ENCODE measurements at places on chromosomes 1 and 21.
A peak's percentile ranks its signal among the peaks of the same experiment; 100 is the strongest.

GRCh38 chr1:154442006-154442740, 37.0 kb downstream of the IL6R start:
- no peak for DNase-seq

DNA sequence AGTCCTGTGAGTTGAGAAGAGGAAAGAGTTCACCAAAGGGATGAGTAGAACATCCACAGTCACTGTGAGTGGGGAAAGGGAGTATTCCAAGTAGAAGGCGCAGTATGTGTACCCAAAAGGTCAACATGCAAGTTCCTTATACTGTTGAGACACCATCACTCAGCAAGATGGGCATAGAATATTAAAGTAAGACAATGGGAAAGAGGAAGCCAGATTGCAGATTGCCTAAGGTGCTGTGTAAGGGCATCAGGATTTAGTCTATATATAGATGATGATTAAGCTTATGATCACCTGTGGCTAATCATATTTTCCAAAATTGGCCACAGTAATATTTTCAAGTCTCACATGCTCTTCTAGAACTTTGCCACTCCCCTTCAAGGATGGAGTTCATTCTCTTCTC, 120.1 kb upstream of the CAMK1G start:
- DNase-seq: no peak

DNA sequence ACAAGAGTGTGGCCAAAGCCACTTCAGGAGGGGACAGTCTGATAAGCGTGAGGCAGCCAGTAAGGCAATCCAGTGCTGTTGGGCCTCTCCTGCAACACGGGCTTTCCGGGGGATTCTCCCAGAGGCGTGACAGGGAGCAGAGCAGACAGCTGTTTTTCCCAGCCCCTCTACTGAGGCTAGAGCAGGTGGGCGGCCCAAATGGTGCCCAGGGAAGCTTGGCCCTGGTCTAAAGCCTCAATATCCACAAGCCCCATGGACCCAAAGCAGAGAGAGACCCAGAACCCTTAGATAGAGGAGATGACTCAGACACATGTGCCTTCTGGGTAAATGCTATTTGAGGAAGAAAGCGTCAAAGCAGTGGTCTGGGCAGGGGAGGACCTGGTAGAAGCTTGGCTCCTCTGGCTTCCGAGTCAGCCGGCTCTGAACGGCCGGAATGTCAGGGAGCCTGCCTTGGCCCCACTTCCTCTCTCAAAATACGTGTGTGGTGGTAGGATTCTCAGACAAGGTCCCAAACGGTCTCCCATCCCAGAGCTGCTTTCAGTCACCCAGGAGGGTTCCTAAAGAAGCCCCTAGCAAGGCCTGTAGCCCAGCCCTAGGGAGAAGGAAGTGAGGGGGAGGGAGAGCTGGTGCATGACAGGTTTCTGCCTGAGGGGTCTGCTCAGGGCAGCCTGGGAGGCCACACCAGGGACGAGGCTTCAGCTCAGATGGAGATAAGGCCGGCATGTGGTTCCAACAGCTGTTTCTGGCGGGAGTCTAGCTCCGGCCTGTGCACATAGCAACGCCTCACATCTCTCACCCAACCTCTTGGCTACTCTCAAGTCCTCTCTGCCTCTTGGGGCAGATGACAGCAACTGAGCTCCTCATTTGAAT, 28.8 kb downstream of the PIK3C2B start:
- DNase-seq: no peak

- no peak for DNase-seq
Observed at GRCh38 chr1:111219557-111220286, 7.8 kb upstream of the CHI3L2 start.

GRCh38 chr1:55695151-55695550, 480.0 kb upstream of the USP24 start:
- DNase-seq: no peak

- DNase-seq: no peak
Observed at GRCh38 chr21:34871026-34871908, 177.8 kb downstream of the RUNX1 start.

- no peak for DNase-seq
Observed at GRCh38 chr1:156389311-156389710, 20.3 kb downstream of the RHBG start.

DNA sequence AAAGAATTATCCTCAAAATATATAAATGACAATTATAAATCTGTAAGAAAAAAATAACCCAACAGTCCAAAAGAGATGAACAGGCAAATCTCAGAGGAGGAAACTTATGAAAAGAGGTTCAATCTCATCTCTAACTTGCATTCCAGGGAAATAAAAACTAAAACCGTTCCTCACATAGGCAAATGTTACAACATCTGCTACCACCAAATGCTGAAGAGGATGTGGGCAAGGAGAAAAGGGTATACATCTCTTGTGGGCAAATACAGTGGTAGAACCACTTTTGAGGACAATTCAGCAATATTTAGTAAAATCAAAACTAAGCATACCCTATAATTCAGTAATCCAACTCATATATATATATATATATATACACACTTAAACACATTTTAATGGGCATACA, 33.7 kb upstream of the SGIP1 start:
- DNase-seq: no peak

DNA sequence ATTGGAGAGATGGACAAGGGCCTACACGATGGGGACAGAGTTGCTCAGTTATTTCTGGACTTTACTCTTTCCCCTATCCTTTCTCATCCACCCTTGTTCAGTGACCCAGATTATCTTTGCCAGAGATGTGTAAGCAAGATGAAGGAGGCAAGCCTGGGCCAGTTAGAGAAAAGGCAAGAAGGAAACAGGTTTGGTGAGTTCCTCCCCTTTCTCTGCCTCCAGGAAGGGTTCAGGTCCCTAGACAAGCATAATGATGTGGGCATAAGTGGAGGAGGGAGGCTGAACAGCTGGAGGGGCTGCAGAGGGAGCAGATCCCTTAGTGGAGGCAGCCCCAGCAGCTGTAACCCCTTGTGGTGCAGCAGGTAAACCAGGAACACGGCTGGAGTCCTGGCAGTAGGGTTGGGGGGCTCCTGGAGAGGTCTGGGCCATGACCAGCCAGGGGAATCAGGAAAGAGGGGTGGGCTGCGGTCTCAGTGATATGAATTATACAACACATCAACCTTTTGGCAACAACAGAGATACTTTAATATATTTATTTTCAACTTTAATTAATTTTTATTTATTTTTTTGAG, 9.2 kb upstream of the CDC42 start:
- no peak for DNase-seq

DNA sequence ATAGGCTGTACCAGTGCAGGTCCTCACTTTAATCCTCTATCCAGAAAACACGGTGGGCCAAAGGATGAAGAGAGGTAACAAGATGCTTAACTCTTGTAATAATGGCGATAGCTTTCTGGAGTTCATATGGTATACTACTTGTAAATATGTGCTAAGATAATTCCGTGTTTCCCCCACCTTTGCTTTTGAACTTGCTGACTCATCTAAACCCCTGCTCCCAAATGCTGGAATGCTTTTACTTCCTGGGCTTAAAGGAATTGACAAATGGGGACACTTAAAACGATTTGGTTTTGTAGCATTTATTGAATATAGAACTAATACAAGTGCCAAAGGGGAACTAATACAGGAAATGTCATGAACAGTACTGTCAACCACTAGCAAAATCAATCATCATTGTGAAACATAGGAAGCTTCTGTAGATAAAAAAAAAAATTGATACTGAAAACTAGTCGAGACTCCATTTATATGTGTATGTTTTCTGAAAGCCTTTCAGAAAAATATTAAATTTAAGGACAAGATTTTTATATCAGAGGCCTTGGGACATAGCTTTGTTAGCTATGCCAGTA, 7.0 kb downstream of the SOD1 start:
- DNase-seq: no peak

DNA sequence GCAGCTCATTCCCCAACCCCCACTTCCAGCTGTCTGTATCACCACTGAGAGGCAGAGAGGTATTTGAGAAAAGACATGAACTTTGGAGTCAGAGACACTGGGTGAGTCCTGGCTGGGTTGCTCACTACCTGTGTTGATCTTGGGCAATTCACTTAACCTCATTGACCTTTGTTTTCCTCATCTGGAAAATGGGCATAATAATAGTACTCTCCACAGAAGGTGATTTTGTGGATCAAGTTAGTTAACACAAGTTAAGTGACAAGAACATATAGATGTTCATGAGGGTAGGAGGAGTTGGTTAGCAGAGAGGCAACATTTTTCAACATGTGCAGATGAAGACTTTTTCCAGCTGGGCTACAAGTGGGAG, 17.1 kb upstream of the ETV3L start:
- no peak for DNase-seq

GRCh38 chr1:77536813-77537212, 145.6 kb downstream of the ZZZ3 start:
- DNase-seq: no peak

GRCh38 chr1:236568285-236568894, 35.9 kb downstream of the HEATR1 start:
- no peak for DNase-seq

DNA sequence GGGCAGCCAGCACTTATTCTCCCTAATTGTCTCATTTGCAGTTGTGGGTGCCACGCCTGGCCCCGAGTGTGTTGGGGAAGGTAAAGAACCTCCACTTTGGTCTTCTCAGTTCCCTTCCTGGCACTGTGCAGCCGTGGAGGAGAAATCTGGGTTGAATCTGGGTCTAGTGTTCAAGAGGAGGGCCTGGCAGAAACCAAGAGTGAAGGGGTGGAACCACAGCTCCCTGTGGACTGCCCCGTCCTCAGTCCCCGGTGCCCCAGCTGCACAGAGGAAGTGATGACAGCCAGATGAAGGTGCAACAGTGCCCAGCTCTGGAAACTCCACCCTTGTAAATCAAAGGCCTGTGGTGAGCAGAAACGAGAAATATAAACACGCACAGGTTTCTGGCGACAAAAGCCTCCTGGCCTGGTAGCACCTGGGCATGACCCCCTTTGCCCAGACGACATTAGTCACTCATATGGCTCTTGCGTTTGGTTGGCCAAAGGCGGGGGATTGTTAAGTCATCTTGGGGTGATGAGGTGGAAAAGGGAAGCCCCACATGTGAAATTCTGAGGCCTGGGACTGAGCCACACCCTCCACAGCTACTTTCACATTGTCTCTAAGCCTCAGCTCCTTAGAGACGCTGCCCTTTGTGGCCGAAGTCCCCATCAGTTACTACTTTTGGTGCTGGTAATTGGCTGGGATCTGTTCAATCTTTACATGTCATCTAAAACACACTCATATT, 4.2 kb upstream of the ECE1 start:
- DNase-seq: peak; percentile 84

DNA sequence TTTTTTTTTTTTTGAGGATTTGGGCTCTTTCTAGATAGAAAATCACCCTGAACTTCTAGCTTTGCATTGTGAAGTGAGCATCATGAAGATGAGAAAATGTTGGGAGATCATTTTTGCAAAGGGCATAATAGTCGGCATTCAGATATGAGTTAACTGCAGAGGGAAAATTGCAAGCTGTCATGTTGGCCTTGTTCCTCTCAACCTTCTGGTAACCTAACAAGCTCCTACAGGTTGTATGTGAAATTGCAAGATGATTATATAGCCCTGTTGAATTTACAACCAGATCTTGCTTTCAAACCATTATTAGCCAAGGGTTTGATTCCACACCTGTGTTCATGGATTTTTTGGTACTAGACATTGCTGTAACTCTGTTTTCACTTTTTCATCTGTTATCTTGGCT, 2.2 kb downstream of the ELOA start:
- DNase-seq: no peak

DNA sequence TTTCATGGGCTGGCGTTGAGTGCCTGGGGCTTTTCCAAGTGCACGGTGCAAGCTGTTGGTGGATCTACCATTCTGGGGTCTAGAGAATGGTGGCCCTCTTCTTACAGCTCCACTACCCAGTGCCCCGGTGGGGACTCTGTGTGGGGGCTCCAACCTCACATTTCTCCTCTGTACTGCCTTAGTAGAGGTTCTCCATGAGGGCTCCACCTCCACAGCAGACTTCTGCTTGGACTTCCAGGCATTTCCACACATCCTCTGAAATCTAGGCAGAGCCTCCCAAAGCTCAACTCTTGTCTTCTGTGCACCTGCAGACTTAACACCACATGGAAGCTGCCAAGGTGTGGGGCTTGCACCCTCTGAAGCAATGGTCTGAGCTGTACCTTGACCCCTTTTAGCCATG, 82.1 kb downstream of the CCDC18 start:
- no peak for DNase-seq

- no peak for DNase-seq
Observed at GRCh38 chr1:79295967-79296366, 289.4 kb upstream of the ADGRL4 start.

DNA sequence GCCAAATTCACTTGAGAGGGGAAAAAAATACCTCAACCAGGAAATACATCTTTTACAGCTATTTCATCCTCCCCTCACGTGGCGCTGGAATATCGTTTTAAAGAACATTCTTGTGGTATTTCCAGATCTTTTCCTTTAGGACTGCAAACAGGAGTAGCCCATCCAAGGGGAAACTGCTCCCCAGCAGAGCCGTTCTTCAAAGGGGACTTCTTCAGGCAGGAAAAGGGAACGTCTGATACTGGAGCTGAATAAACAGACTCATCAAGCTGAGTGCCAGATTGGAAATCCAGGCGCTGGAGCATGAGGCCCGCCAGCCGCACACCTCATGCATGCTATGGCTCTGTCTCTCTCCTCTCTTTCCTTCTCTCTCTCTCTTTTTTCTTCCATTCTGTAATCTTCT, 34.0 kb upstream of the PROX1 start:
- DNase-seq: no peak

GRCh38 chr1:109979489-109980091, 5.0 kb upstream of the AHCYL1 start:
- DNase-seq: no peak

DNA sequence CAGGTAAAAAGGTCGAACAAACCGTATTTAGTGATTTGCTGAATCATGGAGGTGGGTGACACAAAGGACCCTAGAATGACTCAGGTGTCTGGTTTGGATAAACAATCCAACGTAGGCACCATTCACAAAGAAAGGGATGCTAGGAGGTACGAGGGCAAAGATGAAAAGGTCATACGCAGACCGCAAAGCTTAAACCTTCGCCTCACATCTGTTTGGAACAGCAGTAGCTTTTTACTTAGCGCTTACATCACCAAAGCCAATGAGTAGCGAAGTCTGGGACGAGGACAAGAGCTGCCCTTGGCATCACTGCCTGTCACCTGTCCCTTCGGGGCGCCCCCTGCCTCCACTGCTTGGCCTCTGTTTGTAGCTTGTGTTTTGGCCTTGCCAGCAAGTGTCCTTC, 350.2 kb downstream of the SMYD3 start:
- DNase-seq: no peak

- no peak for DNase-seq
Observed at GRCh38 chr1:58852731-58853485, 69.1 kb upstream of the JUN start.

DNA sequence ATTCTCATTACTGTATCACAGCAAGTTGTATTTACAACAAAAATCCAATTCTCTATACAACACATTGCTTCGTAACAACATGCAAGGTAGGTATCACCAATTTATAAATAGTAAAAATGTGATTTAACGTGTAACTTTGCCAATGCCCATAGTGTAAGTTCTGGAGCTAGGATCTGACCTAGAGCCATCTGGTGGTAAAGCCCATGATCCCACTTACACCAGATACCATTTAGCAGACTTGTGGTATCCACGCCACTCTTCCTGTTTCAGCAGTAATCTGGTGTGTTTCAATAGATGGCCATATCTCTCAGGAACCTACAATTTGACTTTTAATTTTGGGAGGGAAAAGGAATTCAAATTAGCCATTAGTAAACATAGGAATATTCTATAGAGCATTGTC, 10.2 kb downstream of the SETSIP start:
- DNase-seq: no peak

GRCh38 chr1:159214149-159214760, 9.6 kb downstream of the ACKR1 start:
- DNase-seq: no peak
